ENCODE measurements at places on chromosomes 5 and 9.

DNA sequence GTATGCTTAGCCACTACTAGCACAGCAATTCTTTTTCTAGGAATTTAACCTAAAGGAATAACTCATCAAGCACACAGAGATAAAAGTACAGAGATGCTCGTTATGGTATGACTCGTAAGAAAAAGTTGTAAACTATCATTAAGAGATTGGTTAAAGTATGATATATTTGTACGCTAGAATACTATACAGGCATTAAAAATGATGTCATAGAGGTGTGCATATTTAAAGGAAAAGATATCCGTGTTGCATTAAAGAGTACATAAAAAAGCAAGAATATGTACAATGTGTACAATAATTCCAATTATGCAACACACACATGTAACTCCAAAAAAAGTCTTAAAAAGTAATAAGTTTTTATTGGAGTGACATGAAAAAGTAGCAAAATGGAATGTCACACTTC, 54.5 kb upstream of the PALM2AKAP2 start:
- no peak for DNase-seq

DNA sequence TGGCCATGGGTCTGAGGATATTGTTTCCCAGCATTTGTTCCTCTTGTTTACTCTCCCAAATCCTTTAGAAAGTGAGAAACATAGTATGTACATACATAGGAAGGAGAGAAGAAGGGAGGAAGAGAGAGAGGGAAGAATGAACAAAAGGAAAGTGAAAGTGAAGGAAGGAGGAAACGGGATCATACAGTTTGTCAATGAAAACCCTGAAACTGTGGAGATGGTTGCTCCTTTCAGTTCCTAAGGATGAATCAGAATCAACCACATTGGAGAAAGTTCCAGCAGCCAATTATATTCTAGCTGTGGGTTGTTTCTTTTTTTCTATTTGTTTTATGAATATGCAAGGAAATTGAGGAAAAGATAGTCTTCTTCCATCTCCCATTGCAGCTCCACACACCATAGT, 396.5 kb downstream of the MLLT3 start:
- DNase-seq, result no peak

GRCh38 chr9:14752271-14752670, 29.7 kb upstream of the CER1 start:
- DNase-seq, result no peak

DNA sequence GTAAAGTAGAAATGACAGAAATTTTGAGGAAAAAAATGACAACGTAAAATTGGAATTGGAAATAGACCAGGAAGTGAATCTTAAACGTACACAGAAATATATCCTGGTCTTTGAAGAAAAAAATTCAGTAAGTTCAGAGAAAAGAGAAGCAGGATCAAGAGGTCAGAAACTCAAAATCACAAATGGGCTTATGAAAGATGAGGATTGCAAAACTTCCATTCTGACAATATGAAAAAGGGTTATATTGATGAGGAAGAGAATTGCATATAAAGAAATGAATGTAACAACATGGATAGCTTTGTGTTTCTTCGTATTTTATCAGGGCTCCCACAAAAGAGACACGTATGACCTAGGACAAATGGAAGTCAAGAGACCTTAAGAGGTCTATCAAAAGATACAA, 58.1 kb downstream of the OXCT1 start:
- DNase-seq, result no peak

DNA sequence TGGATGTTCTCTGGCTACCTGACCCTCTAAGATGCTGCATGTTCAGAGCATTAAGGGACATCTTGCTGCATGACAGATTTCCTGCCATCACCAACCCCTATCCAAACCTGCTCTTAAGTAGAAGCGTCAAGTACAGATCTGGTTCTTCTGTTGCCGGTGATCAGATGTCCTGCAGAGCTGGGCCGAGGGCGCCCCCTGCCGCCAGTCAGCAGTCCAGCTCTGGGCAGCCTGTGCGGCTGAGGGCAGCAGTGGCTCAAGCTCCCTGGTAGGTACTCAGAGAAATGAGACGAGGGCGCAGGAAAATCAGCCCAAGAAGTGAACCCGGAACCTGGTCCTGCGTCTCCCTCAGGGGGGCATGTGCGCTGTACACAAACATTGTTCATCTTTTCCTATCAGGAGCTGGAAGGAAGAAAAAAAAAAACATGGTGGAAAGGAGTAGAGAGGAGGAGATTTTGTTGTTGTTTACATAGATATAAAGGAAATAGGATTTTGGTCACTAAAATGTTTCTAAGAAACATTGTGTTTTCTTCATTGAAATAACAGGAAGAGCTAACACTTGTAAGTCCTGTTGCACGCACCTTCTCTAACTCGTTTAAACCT, 95.8 kb downstream of the CFAP90 start:
- peak; percentile 17 for DNase-seq

GRCh38 chr9:35912791-35913400, 3.6 kb downstream of the SPAAR start:
- DNase-seq, result no peak

DNA sequence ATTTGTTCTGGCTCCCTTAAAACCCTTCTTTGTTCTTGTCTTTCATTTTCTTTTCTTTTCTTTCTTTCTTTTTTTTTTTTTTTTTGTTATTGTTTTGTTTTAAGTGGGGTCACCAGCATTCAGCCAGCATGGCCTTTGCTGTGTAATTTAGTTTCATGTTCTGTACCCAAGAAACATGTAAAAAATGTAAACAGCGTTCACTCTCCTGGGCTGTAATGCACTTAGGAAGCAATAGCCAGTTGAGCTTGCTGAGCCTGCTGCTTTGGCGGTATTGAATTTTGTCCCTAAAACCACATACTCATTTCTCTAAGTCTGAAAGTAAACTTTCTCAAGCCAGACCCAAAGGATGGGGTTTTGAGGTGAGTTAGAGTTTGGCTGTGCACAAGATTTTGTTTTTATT, 158.6 kb downstream of the PAPPA start:
- no peak for DNase-seq

DNA sequence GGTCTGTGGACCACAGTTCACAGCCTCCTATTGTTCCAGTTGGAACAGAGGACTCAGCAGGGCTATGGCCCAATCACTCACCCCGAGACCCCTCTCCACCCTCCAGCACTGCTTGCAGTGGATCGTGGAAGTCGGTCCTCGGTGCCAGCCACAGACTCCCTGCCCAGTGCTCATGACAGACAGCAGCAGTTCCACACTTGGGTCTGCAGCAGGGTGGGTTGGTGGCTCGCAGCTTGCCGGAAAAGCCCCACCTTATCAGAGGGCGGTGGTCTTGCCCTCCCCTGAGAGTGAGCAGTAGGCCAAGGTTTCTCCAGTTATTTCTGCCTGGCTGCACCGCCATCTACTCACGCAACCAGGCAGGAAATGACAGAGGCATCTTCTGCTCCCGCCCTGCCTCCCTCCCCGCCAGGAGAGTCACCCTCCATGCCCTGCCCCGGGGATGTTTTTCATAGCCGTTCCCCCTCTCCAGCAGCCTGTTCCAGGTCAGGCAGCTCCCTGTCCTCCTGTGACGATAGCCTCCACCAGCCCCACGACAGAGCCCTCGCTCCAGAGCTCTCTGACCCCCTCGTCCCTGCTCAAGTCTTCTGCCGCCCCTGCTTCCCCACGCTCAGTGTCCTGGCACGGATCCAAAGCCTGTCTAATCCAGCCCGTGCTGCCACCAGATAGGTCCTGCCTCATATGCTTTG, 34.5 kb downstream of the UNC5A start:
- DNase-seq, result no peak

Measured in NCI-H1436 treated with DMSO at 0.1 percent for 48 hours (cell line).